ENCODE measurements at places on chromosomes 3 and 15.

DNA sequence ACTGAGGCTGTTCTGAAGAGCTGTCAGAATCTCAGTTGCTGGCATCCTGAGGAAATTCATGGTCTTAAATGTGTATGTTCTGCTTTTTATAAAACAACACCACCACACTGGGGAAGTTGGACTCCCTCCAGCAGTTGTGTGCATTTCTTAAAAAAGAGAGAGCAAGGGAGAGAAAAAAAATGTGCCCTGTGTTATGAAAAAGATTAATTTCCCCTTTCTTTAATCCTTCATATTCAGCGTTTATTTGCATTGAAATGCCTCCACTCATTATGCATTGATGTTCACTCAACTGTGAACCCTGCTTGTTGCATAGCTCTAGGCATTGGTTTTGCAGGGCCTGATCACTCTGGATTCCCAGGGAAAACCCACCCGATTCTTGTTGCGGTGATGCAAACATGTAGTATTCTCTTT is 4.4 kb upstream of the ZNF609 start:
- no peak for DNase-seq

DNA sequence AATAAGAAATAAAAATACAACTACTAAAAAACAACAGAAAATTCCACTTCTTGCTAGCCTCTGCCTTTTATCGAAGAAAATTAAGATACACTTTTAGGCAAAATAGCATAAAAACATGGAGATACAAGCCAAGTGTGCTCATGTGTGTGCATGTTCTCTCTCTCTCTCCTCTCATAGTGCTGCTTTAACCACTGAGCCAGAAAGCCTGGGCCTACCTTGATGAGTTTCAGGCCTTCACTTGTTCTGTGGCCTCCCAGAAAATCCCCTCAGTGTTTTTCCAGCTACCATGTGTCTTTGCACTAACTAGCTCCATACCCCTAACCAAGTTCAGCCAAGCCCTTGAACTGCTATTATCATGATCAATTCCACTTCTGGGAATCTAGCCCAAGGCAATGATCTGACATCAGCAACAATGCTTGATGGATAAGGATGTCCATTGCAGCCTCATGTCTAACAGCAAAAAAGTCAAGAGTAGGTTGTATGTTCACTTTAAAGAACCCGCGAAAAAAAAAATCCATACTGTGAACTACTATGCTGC is 18.1 kb downstream of the CYP11A1 start:
- no peak for DNase-seq

- DNase-seq, result no peak
Observed at GRCh38 chr3:131850223-131850622, 184.6 kb downstream of the CPNE4 start.

- DNase-seq, result no peak
Observed at GRCh38 chr3:122183893-122184590, 574 bp downstream of the CASR start.

DNA sequence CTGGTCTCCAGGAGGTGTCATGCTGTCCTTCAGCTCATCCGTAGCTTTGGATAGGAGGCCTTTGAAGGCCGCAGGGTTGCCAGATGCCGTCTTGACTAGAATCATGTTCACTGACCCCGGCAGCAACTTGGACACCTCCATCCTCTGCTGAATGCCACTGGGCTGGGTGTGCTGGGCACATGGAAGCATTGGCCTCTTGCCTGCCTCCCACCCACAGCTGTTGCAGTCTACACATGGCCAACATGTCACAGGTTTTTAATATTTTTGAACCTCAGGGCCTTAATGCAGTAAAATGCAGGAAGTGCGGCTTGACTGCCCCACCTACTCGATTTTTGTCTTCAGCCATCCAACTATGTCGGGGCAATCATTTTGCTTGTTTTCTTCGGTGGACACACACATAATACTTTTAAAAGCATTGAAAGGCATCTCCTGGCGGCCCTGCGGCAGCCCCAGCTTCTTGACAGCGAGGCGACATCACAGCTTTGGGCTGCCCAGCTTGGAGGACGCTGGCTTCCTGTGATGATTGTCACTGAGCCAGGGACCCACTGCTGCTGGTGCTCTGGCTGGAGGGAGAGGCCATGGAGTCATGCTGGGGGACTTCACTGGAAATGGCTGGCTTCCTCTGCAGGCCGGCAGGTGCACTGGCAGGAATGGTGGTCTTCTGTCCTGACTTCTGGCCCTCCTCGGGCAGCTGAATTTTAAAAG is 31.6 kb upstream of the ACAD9 start:
- no peak for DNase-seq

GRCh38 chr15:74631935-74632560 is 16.4 kb downstream of the CLK3 start:
- DNase-seq, result no peak

DNA sequence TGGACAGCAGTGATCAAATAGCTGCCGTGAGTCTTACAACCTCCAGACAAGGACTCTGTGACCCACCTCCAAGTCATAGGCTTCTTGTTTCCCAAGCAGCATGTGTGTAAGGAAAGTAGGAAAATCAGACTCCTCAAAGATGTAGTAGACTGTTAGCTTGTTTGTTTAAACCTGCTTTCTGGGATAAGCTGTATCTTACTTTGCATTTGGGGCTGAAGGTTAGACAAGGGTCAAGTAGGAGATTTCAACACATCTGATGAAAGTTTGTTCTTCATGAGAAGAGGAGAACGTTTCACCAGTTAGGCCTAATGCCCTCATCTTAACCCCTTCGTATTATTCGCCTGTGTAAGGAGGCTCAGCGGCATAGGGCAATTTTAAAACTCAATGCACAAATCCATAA is 756.4 kb upstream of the NR2F2 start:
- no peak for DNase-seq

GRCh38 chr3:1734494-1735122 is 364.1 kb upstream of the CNTN4 start:
- DNase-seq, result no peak

DNA sequence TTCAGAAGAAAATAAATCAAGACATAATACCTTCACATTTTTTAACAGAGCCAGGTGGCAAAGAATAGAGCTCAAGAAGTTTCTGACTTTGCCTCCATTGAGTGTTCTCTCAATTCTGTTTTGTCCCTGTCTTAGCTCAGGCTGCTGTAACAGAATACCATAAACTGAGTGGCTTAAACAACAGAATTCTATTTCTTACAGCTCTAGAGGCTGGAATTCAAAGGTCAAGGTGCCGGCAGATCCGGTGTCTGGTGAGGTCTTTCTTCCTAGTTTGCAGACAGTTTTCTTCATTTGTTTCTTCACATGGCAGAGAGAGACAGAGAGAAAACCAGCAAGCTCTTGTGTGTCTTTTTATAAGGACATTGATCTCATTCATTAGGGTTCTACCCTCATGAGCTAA is 25.6 kb downstream of the IQCH start:
- no peak for DNase-seq

DNA sequence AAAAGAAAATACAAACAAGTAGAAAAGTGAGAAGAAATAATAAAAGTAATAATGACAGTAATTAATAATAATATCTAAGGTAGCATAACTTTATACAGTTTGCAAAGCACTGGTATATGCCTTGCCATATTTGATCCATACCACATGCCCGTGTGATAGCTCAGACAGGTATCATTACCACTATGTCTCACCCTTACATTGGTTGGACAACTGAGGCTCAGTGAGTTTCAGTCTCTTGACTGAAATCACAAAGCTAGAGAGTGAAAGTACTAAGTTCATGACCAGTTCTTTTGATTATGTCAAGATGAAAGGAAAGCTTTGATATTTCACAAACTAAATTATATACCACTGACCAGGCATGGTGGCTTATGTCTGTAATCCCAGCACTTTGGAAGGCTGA is 408.9 kb downstream of the GAP43 start:
- no peak for DNase-seq

GRCh38 chr3:149442043-149442442 is 32.5 kb upstream of the TM4SF4 start:
- no peak for DNase-seq

- DNase-seq, result no peak
Observed at GRCh38 chr3:50554553-50554952, 13.0 kb downstream of the C3orf18 start.

- no peak for DNase-seq
Observed at GRCh38 chr3:27310688-27311087, 58.5 kb downstream of the NEK10 start.

DNA sequence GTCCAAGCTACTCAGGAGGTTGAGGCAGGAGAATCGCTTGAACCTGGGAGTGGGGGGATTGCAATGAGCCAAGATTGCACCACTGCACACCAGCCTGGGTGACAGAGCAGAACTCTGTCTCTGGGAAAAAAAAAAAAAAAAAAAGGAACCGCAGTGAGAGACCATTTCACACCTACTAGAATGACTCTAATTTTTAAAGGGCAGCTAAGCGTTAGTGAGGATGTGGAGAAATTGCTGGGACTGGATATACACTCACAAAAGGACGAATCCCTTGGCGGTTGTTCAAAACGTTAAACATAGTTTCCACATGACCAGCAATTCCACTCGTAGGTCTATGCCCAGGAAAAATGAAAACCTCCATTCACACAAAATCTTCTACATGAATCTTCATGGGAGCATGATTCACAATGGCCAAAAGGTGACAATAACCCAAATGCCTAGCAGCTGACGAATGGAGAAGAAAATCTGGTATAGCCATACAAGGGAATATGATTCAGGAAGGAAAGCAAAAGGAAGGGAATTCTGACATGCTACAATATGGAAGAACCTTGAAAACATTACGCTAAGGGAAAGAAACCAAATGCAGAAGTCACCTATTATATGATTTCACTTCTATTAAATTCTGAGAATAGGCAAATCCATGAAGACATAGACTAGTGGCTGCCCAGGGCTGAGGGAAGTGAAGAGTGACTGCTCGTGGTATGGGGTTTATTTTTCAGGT is 127.0 kb downstream of the CHSY1 start:
- no peak for DNase-seq

DNA sequence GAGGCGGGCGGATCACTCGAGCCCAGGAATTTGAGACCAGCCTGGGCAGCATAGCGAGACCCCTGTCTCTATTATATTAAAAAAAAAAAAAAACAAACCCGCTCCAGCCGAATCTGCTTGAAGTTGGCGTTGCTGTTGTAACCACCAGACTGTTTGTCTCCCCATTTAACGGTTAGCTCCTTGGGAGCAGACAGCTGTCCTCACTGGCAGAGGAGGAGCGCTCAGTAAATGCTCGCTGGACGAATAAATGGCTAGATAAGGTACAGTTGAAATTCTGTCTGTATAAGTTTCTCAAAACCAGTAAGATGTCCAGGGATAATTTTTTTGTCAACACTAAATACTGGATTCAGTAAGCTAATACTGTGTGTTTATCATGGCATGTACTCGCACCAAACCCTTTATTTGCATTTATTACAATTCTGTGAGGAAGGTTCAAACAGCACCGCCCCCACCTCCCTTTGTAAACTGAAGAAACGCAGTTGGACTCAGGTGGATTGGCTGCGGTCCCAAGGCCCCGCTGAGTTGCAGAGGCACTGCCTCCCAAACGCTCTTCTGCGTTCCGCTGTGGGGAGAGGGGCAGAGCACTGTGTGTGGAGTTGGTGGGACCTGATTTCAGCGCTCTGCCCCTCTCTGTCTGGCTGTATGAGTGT is 1.1 kb downstream of the RCCD1 start:
- DNase-seq, result no peak

- no peak for DNase-seq
Observed at GRCh38 chr15:38885001-38885400, 320.4 kb upstream of the RASGRP1 start.

GRCh38 chr15:63938486-63939061 is 104.8 kb upstream of the HERC1 start:
- no peak for DNase-seq

GRCh38 chr3:141412087-141412935 is 44.0 kb downstream of the ZBTB38 start:
- peak; percentile 69 for DNase-seq

DNA sequence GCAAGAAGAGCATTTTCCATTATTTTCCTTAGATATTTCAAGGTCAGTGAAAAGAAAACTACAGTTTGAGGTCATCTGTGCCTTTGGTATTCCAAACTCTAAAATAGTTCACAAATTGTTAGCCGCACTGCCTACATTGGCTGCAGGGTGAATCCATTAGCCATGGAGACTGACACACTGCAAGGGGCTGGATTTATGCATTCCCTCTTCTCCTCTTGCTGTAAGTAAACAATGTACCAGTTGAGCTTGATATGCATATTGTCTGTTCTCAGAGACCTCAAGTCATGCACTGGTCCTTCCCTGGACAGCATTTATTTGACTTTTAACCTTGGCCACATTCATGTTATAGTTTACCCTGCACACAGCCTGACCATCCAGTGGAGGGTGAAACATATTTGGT is 50.2 kb upstream of the TNFSF10 start:
- DNase-seq, result no peak

DNA sequence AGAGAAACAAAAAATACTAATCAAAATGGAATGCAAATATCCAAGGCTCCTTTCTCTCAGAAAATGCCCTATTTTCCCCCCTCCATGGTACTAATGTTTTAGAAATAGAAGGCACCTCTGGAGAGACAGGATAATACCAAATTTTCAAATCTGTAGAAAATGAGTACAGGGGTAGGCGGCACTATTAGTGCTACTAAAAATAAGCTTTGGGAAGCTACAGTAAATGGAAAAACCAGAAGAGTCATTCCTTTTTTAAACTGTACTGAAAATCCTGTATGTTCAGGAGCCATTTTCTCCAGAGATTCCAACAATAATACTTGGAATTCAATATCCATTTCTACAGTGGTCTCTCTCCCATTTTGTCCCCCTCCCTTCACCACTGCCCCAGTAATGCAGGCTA is 320.8 kb downstream of the RORA start:
- DNase-seq, result no peak

DNA sequence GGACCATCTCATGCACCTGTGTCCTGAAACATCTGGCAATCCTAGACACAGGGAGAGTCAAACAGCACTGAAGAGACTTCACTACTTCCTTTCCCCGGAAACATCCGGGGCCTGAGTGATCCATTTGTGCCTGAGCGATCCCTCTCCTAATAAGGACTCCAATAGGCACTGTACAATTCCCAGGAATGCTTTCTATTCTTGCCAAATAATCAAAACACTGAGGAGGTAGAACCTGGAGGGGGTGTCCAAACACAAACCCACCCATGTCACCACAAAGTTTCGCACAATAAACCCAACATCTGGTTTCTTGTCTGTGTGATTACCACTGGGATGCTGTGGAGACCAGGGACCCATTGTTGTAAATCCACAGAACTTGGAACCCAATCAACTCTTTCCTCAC is 205.0 kb downstream of the OPA1 start:
- no peak for DNase-seq

GRCh38 chr3:24521420-24522145 is 26.9 kb upstream of the THRB start:
- DNase-seq, result no peak

GRCh38 chr15:55513152-55513551 is 5.1 kb upstream of the DNAAF4 start:
- DNase-seq, result no peak

DNA sequence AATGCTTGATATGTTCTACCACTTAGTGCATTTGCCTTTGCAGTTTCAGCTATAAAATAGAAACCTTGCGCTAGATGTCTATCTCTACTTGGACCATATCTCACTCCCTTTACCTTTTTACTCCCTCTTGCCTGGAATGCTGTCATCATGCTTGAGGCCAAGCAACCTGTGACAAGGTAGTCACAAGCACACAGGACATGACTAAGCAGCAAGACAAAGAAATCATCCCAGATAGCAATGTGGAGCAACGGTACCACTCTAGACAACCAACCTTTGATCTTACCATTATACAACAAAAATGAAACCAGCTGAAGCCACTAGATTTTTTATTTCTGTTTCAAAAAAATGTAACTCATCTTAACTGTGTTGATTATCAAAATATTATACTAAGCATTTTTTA is 50.5 kb upstream of the SPSB4 start:
- DNase-seq, result no peak

All from smooth muscle cell of the brain vasculature (primary cell).